ENCODE measurements at places on chromosomes 3 and 15.

GRCh38 chr3:186902154-186902553, 28.2 kb upstream of the ST6GAL1 start:
- DNase-seq = no peak

GRCh38 chr3:152087153-152087552, 181.6 kb upstream of the MBNL1 start:
- DNase-seq = no peak

- DNase-seq = no peak
These were observed 35.8 kb upstream of the SLC6A11 start for GRCh38 chr3:10780243-10780642.

GRCh38 chr3:61333192-61333961, 82.1 kb upstream of the FHIT start:
- no peak for DNase-seq

DNA sequence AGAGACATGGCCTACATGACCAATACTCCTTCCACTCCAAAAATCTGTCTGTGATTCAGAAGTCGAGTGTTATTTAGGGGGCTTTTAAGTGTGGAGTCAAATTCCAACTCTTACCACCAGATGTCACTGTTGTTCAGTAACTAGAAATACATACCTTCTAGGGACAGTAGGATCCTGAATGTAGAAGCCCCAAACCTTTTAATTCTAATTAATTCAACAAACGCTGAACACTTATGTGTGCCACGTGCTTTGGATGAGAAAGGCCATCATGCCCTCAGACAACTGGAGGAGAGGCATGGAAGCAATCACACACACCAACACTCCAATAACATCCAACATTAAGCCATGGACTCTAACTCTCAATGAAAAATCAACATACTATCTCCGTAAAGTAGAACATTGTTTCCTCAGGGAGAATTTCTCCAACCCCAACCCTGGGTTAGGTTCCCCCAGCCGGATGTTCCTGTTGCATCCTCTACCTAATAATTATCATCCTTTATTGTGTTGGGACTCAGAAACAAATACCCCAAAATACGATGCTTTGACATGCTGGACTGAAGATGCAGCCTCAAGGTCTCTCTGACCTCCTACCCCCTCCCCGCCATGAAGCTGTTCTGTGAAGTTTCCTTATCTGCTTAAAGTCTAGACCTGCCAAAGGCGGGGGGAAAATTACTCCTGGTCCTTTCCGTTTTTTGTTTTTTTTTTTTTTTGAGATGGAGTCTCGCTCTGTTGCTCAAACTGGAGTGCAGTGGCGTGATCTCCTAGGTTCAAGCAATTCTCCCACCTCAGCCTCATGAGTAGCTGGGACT, 8.0 kb upstream of the CCDC13 start:
- peak; percentile 82 for DNase-seq

DNA sequence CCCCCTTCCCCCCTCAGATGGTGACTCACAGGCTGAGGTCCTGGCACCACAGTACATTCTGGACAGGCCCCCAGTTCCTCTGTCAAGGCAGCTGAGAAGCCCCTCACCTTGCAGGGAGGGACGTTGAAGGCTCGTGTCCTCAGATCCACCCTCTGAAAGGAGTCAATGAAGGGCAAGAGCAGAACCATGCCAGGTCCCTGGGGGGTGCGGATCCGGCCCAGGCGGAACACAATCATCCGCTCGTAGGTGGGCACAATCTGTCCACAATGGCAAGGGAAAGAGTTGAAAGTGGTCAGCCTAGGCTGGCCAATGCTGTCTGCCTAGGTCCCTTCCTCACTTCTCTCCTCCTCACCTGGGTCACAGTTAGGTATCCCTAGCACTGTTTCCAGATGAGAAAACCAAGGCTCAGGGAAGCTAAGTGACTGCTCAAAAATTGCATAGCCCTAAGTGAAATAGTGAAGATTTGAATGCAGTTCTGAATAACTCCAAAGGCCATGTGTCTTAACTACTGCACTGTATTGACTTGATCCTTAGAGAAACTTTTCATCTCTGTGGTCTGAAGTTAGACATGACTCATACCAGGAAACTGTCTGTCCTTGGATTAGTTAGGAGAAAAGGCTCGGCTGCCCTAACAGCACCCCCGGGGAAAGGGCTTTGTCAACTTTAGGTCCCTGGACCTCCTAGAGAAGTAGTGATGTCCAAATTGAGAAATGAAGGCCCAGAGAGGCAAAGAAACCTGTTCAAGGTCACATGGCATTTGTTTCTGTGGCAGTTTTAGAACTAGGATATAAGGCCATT, 2.9 kb downstream of the STOML1 start:
- no peak for DNase-seq

GRCh38 chr3:183629546-183630301, 5.7 kb upstream of the KLHL24 start:
- no peak for DNase-seq

DNA sequence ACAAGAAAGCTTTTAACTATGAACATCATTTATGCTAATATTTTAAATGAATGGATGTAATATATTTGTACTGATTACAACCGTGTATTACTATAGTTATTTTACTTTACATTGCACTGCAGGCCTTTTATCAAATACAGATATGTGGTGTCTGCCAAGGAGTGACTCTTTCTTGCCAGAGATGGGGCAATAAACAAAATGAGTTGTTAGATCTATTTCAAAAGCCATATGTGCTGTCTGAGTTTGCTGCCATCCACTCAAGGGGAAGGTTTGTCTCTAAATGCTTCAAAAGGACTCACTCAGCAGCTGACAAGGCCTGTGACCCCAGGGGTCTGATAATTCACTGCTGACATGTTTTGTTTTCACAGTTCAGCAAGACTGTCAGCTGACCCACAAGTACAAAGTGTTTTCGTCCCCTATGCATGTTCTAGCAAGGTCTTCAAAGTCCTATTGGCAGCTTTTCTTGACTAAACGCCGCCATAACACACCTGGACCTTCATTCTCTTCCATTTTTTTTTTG, 41.3 kb upstream of the ZBED2 start:
- DNase-seq = no peak

- no peak for DNase-seq
These were observed 39.7 kb upstream of the PIK3R4 start for GRCh38 chr3:130786306-130786705.

GRCh38 chr3:60469481-60469880, 781.8 kb downstream of the FHIT start:
- DNase-seq = no peak

DNA sequence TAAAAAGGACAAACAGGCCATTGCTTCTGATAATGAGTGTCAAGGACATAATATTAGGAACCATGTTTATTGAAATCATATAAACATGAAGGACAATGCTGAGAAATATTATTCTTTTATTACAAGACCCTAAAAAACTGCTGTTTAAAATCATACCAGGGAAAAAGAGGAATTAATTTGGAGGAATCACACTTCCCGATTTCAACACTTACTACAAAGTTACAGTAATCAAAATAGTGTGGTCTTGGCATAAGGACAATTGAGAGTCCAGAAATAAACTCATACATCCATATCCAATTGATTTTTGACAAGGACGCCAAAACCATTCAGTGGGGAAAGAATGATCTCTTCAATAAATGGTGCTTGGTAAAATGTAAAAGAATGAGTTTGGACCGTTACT, 13.0 kb downstream of the CYP1A1 start:
- DNase-seq = no peak

- DNase-seq = no peak
These were observed 594.2 kb upstream of the ARPP21 start for GRCh38 chr3:35045118-35045517.

GRCh38 chr3:187743195-187744141, 1.8 kb downstream of the BCL6 start:
- DNase-seq = no peak

GRCh38 chr3:111961461-111962164, 17.2 kb upstream of the ABHD10 start:
- no peak for DNase-seq

DNA sequence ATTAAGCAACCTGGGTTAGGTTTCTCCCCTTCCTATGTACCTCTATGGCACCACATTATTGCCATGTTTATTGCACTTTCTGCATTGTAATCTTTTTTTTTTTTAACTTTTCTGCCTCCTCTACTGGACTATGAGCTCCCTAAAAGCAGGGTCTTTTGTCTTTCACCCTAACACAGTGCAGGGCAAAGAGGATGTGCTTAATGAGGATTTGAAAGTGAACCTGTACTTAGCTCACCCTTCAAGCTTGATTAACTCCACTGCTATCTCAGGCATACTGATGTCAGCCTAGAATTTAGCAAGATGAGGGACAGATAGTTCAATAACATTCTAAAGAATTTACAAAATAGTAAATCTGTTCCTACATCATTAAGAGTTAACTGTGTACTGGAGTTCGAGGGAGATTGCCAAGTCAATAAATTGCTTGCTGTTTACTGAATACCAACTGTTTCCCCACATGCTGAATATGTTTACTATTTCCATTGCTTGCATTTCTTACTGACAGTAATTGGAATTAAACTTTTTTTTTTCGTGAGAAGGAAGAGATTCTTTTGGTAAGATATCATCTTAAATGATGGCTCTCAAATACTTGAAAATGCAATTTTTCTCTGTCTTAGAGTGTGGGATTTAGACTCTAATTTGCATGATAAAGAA, 15.7 kb upstream of the PPARG start:
- peak; percentile 45 for DNase-seq

DNA sequence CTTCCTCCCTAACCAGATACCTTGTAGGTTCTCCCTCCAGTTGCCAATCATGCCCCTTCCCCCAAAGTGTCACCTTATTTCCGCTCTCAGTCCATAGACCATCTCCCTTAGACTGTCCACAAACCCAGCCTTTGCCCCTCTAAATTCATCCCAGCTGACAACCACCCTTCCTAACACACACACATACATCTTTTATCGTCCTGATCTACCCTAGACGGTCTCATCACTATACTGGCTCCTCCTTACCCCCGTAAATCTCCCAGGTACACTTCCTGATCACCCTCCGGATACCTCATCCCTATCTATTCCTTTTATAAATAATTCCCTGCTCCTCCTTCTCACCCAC, 828 bp downstream of the THOC7 start:
- DNase-seq = peak; percentile 27

DNA sequence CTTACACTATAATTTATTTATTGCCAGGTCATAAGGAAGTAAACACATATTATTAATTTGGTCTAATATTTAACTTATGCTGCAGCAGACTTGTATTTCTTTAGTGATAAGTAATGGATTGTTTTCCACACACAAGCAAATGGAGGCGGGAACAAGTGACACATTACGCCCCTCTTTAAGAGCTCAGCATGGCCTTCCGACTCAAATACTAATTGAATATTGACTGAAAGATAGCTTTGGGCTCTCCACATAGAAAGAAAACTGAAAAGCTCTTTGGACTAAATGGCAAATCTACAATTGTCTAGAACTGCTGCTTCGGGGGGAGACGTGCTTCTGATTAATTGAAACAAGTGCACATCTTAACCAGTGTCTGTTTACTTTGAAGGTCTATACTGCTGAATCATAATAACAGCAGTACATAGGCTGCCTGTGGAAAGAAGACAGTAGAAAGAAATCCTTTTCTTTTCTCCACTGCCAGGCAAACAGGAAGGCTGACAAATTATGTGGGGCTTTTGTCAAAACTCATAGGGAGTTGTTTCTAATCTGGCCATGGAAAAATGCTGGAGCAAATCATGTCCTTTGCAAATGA, 15.9 kb downstream of the CADPS start:
- no peak for DNase-seq

- DNase-seq = peak; percentile 52
These were observed 228.2 kb upstream of the BHLHE40 start for GRCh38 chr3:4751029-4751501.

DNA sequence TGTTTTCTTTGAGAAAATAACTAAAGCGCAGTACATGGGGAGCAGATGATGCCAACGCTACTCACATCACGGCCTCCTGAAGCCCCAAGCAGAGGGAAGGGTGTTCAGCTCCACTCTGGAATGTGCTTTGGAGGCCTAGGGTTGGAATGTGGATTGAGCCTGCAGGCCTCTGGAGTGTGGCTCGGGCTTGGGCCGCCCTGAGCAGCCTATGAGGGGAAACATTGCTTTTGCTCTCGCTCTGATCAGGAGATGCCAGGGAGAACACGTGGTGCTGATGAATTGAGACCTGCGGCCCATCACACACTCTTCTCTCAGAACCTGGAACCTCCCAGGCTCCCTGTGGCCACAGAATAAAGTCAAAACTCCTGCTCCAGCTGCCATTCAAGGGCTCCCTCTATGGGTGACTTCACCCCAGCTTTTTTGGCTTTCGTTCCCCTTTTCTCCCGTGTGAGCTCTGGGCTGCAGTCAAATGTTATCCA, 23.3 kb downstream of the CCDC13 start:
- DNase-seq = peak; percentile 17

GRCh38 chr3:15556512-15556911, 35.0 kb upstream of the COLQ start:
- DNase-seq = peak; percentile 83
